Stimulated activated CD4-positive, alpha-beta T cell treated with anti-CD3 and anti-CD28 coated beads, Interleukin-1b, Interleukin-23, amount 100 ng/mL, for 1 hour (primary cell): ENCODE measurements at places on chromosomes 6 and 20.

- DNase-seq = no peak
Measured at GRCh38 chr6:143328876-143329275, 121.6 kb downstream of the ADAT2 start.

DNA sequence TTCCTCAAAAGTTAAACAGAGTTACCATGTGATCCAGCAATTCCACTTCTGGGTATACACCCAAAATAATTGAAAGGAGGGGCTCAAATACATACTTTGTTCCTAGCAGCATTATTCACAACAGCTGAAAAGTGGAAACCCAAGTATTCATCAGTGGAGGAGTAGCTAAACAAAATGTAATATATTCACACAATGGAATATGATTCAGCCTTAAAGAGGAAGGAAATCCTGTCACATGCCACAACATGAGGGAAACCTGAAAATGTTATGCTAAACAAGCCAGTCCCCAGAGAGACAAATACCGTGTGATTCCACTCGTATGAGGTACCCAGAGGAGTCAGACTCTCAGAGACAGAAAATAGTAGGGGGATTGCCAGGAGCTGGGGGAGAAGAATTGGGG lies 44.5 kb downstream of the PXDC1 start:
- no peak for DNase-seq

DNA sequence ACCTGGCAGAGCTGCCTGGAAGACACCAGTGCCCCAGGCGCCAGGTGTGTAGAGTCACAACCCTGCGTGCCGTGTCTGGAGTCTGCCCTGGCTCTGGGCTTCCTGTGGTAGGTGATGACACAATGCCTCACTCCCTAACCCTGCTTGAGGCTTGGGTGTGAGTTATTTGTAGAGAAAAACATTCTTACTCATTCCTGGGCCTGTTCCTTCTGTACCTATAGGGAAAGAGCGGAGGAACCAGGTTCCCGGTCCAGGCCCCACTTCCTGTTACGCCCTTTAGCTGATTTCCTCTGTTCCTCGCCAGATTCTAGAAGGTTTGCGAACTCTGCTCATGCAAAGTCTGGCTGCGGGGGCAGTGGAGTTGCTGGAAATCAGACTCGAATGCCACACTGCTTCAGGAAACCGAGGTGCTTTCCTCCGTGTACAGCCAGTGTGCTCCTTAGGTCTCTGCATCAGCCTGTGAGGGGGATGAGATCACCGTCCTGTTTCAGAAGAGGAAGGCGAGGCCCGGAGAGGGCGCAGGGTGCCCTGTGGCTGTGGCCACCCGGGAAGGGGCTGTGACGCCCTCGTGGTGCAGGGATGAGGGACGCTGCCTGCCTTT lies 67.1 kb upstream of the DUSP22 start:
- no peak for DNase-seq

DNA sequence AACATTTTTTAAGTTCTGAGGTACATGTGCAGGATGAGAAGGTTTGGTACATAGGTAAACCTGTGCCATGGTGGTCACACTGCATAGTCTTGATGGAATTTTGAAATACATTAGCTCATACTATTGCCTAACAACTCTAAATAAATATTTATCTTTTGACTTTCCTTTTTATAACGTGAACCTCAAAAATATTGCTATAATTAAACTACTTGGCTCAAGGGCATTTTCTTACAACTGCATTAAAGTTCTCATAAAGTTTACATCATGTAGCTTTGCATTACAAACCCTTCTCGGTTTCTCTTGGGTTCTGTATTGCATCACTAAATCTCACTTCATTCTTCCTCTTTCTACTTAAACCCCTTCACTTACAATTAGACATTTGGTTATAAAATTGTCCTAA lies 636.0 kb upstream of the PTCHD4 start:
- no peak for DNase-seq

DNA sequence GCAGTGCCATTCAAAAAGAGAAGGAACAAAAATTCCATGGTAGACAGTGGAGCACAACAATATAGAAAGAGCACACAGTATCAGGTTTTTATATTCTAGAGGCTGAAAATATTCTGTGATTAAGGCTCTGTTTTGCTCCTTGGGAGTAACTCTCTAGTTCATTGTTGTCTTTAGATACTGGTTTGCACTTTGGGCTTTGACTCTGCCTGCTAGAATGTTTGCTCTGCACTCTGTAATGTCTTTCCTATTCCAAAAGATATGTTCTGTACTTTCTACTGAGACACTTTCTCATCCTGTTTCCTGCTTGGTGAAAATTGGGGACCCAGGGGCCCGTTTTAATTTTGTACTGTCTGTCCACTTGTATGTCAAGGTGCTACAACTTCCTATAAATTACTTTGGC lies 564.7 kb downstream of the BMP2 start:
- no peak for DNase-seq

- no peak for DNase-seq
Measured at GRCh38 chr6:96330884-96331283, 190.7 kb upstream of the UFL1 start.

DNA sequence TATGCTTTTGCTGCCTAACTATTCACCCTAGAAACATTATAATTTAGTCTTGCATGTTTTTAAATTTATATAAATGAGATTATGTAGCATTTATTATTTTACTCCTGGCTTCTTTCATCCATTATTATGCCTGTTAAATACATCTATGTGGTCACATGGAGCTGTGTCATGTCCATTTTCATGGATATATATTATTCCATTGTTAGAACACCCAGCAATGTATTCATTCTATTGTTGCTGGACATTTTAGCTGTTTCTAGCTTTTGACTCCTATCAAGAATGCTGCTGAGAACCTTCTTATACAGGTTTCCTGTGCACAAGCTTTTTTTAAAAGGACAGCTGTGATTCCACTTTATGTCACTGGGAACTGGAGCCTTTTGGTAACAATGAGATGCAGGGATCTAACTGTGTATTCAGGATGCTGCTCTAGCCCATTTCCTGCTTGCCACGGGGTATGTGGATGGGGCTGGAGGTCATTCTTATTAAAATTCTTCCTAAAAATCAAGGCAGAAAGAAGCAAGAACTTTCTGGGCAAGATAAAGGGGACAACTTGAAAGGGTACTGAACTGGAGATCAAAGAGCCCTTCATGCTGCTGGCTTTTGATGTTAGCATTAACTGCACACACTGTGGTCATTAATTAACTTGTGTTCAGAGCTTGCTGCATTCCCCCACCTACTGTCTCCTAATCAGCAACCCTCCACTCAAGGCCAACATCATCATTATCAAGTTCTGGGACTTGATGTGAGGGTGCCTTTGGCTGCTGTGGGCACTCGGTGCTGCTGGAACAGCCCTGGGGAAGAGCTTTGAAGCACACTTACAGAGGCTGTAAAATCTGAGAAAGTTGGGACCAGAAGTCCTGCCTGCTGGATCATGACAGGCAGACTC lies 96.6 kb upstream of the AKIRIN2 start:
- DNase-seq = no peak

DNA sequence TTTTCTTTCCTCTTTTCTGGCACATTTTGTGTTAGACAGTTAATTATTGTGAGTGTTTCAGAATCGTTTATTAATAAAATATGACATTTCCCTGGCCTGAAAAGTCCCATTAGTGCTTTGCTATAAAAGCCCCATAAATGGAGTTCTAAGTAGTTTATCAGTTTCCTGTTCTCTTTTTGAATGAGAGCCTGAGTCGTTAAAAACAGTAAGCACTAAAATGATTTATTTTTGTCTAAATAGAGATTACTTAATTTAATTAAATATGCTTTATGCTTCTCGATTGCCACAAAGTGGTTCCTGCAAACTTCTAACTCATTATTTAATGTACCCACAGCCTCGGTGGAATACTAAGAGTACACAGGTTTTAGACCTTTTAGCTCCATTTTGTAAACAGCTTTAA lies 577.9 kb downstream of the C6orf118 start:
- DNase-seq = no peak

DNA sequence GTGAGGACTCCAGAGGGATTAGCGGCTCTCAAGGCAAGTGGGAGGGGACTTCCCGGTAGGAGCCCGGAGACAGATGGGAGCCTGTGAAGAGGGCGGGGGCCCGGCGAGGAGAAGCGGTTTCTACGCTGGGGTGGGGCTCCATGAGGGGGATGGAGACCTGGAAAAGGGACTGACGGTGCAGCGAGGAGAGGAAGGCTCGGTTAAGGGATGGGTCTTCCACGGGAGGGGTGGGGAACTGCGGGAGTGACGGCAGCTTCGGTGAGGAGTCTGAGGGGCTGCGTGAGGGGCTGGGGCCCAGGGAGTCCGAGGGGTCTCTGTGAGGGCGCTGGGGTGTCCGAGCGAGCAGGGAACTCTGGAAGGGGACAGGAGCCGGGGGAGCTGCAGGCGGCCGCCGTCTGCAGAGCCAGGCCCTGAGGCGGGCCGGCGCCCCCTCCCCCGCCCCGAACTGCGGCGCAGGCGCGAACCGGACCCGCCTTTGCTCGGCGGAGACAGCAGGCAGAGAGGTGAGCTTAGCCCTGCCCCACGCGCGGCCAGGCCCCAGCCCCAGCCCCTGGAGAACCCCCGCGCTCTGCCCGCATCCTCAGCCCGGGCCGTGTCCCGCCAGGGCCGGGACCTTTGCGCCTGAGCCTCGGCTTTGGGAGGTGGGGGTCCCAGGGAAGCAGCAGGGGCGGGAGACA lies at the start of gene NRSN2:
Gene NRSN2, plus strand, starts transcription at position 472 of the 677 bp plus-strand sequence. CDS start 2,533 bp downstream, outside the sequence.
- no peak for DNase-seq

GRCh38 chr6:167758309-167759023 lies 68.2 kb upstream of the AFDN start:
- DNase-seq = no peak

- no peak for DNase-seq
Measured at GRCh38 chr6:151313066-151313491, 73.3 kb downstream of the AKAP12 start.

- DNase-seq = no peak
Measured at GRCh38 chr6:75206576-75207342, 906 bp upstream of the COL12A1 start.

- DNase-seq = no peak
Measured at GRCh38 chr6:28424163-28424562, 19.1 kb downstream of the ZSCAN23 start.

- no peak for DNase-seq
Measured at GRCh38 chr6:156695742-156696141, 81.4 kb upstream of the ARID1B start.

DNA sequence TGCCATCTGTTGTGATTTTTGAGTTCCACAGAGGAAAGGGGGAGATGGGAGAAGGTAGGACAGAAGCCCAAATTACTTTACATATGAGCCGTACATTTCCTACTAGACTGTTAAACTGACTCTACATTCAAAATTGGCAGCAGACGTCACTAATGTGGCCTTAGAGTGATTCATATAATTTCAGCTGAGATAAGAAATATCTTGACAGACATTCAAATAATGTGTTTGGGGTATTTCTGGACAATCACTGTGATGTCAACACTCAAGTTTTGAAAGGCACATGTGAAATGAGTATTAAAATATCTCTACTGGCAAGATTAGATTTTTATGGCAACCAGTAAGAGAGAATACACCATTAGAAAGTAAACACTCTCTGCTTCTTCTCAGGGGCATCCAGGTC lies 104.0 kb downstream of the MTFR2 start:
- no peak for DNase-seq

GRCh38 chr6:89209457-89209856 lies 7.7 kb downstream of the GABRR1 start:
- no peak for DNase-seq

- DNase-seq = no peak
Measured at GRCh38 chr6:82616386-82617028, 252.9 kb downstream of the TPBG start.

- DNase-seq = no peak
Measured at GRCh38 chr6:88177961-88178464, 11.9 kb upstream of the CNR1 start.
